ENCODE measurements at places on chromosomes 5 and 9.
A peak's percentile ranks its signal among the peaks of the same experiment; 100 is the strongest.

DNA sequence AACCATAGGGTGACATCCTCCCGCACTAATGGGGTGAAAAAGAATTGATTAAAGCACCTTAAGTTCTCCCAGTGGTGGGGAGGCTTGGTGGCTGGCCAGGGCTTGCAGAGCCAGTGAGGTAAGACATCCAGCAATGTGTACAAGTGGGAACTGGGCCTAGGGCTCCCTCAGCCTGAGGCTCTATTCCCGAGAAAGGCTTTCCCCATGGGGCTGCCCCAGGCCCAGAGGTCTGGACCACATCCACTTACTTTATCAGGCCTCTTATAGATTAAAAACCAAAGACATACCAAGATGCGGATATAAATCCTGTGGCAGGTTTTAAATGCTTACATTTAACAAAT is 35.3 kb downstream of the C5orf15 start:
- DNase-seq: no peak

- no peak for DNase-seq
Measured at GRCh38 chr5:148807851-148808250, 18.6 kb upstream of the ADRB2 start.

DNA sequence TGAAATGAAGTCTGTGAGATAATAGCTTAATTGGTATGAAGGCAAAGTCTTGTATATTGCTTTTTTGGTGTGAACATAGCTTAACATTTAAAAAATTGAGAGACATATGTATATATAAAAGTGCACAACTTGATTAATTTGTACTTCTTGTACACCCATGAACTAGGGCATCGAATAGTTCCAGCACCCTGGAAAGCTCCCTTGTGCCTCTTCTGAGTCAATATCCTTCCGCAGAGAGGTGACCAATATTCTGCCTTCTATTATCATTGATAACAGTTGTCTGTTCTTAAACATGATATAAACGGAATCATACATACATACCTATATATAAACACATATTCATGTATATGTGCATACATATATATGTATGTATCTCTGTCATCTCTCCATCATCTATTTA is 185.4 kb downstream of the PHF2 start:
- DNase-seq: no peak

DNA sequence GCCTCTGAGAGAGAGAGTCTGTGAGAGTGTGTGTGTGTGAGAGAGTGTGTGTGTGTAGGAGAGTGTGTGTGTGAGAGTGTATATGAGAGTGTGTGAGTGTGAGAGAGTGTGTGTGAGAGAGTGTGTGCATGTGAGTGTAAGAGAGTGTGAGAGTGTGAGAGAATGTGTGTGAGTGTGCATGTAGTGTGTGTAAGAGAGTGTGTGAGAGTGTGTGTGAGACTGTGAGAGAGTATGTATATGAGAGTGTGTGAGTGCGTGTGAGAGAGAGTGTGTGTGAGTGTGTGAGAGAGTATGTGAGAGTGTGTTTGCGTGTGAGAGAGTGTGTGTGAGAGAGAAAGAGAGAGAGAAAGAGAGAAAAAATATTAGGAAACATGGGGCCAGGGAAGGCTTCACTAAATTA is 588.3 kb upstream of the SGCD start:
- DNase-seq: no peak

GRCh38 chr9:87497604-87498045 is at the start of gene DAPK1:
TSS of gene DAPK1 (plus strand) at chr9:87497867. CDS start at chr9:87499078, 1,211 bp downstream.
- DNase-seq: peak; percentile 21

DNA sequence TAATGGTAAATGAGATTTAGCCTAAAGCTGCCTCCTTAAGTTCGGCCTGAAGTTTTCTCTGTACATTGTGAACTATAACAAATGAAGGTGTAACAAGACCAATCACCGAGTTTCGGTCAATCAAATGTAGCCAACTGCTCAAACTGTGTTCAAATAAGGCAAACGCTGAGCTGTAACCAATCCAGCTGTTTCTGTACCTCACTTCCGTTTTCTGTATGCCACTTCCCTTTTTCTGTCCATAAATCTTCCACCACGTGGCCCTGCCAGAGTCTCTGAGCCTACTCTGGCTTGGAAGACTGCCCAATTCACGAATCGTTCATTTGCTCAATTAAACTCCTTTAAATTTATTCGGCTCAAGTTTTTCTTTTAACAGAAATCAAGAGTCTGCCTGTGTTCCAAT is 193.5 kb upstream of the KLF9 start:
- peak; percentile 81 for DNase-seq

DNA sequence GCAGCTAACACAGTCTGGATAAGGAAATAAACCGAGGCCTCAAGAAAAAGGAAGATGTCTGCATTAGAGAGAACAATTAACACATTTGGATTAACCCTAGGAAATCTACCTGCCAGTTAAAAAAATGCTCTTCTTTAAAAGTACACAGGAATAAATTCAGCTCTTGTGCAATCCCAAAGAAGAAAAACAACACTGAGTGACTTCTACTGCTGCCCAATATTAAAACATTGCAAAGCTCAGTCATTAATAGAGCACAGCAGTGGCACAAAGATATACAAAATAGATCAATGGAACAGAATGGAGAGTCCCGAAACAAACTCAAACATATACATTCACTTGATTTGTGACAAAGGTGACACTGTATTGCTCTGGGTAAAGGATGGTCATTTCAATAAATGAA is 119.7 kb downstream of the GNAQ start:
- DNase-seq: no peak

DNA sequence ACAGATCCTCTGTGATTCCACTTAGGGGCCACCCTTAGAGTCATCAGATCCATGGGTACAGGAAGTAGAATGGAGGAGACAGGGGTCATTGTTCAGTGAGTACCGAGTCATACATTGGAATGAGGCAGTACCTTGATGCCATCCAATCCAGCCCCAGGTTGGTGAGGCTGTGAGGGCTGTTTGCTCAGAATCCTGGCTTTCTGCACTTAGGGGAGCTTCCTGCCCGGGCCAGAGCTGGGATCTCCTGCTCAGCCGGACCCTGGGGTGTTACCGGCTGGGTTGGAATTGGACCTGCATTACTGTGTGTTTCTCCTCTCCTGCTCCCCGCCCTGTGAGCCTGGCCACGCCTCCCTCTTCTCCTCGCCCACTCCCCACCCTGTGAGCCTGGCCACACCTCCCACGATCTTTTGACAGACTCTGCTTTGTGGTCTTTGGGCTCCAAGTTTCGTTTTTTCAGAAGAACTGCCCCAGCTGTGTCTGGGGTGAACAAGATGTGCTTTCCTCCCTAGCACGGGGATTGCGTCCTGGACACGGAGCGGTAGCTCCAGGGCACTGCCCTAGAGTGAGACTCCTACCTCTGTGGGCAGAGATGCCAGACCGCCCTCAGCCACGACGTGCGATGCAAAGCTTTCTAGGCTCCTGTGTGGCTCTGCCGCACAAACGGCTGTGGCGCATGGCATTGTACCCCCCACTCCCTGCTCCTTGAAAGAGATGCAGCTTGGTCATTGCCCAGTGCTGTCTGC is 15.4 kb downstream of the TRAF2 start:
- DNase-seq: no peak
